ENCODE measurements at places on chromosomes 16 and 17.

DNA sequence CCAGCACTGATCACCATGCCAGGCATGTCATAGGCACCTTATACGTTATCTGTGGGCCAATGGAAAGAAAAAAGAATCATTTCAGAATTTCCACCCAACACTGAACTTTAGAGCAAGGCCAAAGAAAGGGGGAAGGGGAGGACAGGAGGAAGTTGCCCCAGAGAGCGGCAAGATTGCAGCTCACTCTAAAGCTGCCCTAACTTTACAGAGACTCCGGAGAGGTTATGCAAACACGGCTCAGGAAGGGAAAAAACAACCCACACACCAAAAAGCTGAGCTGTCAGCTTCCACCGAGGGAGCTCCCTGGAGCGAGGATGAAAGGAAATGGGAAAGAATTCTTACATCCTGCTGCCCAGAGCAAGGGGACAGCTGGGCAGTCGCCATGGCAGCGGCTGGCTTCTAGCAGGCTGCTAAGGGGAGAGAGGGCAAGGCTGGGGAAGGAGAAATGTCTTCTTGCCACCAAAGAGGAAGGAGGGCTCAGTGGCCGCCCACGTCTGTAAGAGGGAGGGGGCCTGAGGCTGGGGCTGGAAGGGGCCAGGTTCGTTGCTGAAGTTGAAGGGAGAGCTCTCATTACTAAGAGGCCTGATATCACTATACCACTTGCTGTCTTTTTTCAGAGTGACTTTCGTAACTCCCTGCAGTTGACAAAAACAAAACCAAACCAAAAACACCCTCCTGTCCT lies 18.2 kb downstream of the COTL1 start:
- DNase-seq = peak; percentile 81

DNA sequence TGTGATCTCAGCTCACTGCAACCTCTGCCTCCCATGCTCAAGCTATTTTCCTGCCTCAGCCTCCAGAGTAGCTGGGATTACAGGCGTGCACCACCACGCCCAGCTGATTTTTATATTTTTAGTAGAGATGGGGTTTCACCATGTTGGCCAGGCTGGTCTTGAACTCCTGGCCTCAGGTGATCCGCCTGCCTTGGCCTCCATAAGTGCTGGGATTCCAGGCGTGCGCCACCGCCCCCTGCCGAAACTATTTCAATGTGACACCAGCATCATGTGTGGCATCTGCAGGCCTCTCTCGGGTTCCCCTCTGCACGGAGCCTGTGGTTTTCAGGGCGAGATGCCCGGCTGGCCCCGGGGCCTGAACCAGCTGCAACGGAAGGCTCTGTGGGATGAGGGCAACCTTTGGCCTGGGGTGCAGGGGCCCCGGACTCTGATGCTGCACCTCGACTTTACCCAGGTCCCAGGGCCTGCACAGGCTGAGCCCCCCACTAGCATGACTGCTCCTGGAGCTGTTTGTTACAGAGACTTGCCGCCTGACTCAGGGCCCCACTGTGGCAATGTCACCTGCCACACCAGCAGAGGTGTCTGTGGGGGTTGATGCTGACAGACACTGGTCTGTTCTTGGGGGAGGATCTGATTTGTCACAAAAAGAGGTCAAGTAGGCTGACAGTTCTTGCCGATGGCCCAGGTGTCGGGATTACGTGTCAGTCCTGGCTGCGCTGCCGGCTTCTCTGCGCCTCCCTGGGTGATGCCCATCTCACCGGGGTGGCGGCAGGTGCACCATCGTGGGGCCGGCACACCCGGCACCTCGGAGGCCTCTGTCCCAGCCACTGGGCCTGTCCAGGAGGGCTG lies 8.6 kb upstream of the TEX19 start:
- DNase-seq = no peak

GRCh38 chr17:6657633-6658287 lies 6.2 kb downstream of the C17orf100 start:
- no peak for DNase-seq

- DNase-seq = peak; percentile 61
Measured at GRCh38 chr16:19071811-19072777, 4.7 kb downstream of the COQ7 start.

- peak; percentile 31 for DNase-seq
Measured at GRCh38 chr16:2420035-2420434, 9.2 kb upstream of the CCNF start.

DNA sequence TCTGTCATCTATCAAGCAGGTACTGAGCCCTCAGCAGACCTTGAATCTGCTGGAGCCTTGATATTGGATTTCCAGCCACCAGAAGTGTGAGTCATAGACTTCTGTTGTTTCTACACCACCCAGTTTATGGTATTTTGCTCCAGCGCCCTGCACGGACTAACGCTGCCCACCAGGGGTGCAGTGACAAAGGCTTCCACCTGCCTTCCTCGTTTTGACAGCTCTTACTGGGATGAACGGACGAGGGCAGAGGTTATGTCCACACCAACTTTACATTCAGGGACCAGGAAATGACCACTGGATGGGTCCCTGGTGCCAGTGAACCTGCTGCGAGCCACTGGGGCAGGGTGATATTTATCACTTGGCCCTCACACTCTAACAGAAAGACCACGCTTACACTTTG lies 66.6 kb upstream of the CBX4 start:
- no peak for DNase-seq
